ENCODE measurements at places on chromosomes 4 and X. TPM values are rescaled to one million over a fixed set of nuclear protein-coding genes. Genes with fewer than 3 reads are reported as not detected.

DNA sequence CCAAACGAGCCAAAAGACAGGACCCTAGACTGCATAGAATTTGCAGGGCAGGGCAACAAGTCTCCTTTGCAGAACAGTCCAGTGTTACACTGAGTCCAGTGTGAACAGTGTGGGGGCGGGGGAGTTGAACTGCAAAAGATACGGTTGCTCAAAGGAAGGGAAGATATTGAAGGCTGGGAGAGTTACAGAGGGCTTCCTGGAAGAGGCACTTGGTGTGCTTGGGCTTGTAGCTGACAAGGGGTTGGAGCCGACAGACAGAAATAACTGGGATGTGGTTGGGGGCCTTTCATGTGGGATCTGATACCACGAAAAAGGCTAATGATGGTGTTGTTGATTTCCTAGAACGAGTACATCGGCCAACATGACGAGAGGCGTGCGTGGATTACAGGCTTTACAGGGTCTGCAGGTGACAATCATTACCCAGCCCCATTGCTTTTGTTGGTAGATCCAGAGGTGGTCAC, 6.1 kb downstream of the XPNPEP2 start:
- H3K27me3 ChIP-seq = no peaks in the 10 kb centered on the region

DNA sequence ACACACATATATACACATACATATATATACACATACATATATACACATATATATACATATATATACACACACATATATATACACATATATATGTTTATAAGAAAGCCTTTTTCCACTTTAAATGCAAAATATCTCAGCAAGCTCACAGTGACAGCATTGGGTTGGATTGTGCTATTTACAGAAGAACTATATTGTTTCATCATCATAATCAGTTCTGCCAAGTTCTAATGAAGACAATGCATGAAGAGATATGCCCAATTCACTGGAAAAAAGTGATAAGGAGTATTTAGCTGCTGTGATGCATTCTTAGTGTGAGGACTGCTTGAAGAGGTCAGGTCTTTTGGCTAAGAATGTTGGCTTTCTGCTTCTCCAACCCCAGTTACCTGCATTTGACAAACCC, 54.4 kb downstream of the RNF150 start:
- no peaks in the 10 kb centered on the region for H3K27me3 ChIP-seq
- no peak overlapping the region for H3K4me3 ChIP-seq
- no peak for DNase-seq

DNA sequence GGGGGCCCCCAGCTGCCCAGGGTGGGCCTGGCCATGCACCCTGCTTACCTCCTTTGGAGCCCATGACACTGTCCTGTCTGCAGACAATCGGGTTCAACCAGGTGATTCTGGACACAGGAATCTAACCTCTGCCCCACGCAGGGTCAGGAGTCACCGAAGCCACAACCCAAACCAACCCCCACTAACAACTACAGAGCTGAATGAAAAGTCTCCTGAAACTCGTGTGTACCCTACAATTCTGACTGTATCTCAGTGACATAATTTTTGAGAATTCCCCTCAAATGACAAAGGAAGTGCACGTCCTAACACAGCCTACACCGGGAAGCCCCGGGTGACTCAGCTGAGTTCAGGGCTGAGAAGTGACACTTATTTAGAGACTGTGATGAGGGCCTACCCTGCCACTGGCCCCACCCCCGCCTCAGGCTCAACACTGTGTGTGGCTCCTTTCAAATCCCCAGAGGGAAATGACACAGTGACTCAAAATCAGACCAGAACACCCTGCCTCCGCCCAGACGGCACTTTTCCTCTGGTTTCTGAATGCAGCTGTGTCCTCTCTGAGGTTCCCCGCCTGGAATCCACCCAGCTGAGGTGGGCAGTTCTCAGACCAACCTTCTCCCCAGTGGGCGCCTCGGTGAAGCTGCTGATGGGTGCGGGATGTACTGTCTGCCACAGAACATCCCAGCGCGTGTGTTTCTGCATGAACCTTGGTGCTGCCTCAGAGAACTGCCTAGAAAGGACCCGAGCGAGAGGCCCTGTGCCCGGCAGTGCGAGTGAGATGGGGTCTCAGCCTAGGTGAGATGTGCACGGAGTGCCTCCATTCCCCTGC, 9.9 kb downstream of the TNIP2 start:
- peak overlapping the region; percentile 53 for H3K27ac ChIP-seq
- peaks cover 68% of the 10 kb centered on the region for H3K36me3 ChIP-seq
- DNase-seq = no peak
- H3K4me1 ChIP-seq = no peaks in the 10 kb centered on the region
- H3K4me3 ChIP-seq = peak overlapping the region; percentile 20

Gene MAGED4
- 0.24 TPM for total RNA-seq

Gene BANK1
- total RNA-seq = 0.22 TPM

DNA sequence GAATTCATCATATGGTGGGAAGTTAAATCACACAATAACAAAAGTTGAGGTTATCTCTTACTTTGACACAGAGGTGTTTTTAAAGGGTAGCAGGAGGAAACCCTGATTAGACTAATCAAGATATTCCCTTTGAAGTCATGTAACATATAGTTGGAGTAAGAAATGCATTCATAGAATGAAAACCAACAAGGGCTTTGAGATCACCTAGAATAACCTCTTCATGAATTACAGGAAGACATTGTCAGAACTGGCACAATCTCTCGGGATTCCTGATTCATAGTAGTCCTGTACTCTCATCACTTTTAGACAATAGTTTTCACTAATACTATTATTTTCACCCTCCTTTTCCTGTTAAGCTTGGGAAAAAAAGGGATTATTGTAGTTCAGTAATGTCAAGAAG, 170.2 kb downstream of the PPP3CA start:
- H3K36me3 ChIP-seq = no peaks in the 10 kb centered on the region
- no peaks in the 10 kb centered on the region for H3K27me3 ChIP-seq
- H3K27ac ChIP-seq = no peak overlapping the region
- H3K4me3 ChIP-seq = no peak overlapping the region
- no peak for DNase-seq

DNA sequence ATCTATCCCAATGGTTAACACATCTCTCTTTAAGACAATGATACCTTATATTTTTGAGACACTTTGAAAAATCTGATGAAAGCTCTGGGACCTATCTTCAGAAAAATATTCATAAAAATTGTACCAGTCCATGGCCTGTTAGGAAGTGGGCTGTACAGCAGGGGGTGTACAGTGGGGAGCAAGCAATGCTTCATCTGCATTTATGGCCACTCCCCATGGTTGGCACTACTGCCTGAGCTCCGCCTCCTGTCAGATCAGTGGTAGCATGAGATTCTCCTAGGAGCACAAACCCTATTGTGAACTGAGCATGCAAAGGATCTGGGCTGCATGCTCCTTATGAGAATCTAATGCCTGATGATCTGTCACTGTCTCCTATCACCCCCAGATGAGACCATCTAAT, 42.6 kb downstream of the C4orf51 start:
- H3K4me1 ChIP-seq = no peaks in the 10 kb centered on the region
- no peak overlapping the region for H3K27ac ChIP-seq
- H3K4me3 ChIP-seq = no peak overlapping the region
- H3K36me3 ChIP-seq = no peaks in the 10 kb centered on the region

DNA sequence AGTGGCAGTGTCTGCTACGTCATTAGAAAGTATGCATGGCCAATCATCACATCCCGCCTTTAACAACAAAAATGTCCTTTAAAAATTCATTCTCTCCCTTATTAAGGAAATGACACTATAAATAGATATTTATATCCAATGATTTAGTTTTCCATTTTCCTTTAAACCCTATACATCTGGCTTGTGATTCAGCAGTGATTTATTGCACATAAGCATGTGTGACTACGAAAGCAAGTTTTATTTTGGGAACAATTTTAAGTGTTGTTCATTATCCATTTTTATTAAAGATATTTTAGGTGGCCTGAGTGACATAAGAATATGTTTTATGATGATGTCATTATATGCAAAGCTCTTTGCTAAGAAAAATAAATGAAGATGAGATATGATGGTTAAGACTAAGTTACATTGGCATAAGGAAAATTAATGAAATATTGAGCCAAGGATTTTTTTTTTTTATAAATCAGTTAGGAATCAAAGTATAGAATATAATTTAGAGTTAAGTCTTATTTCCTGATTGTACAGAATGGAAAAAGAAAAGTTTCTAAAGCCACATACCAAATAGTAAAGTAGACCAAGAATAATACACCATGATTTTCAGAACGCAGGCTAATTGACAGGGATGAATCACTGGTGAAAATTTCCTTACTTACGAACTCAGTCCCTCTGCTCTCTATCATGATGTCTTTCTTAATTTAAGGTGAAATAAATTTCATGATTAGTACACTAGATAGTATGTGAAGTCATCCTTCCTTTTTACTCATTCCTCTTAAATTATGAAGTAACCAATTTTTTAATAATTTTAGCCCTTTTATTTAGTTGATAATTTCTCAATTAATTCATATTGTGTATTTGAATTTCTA, 822.4 kb downstream of the FAT4 start:
- no peak for DNase-seq
- H3K27ac ChIP-seq = no peak overlapping the region
- H3K4me3 ChIP-seq = no peak overlapping the region
- H3K27me3 ChIP-seq = no peaks in the 10 kb centered on the region
- H3K4me1 ChIP-seq = no peaks in the 10 kb centered on the region

All from naive thymus-derived CD4-positive, alpha-beta T cell (primary cell).